ENCODE measurements at places on chromosomes 13 and 19. TPM values are rescaled to one million over a fixed set of nuclear protein-coding genes. Genes with fewer than 3 reads are reported as not detected.

DNA sequence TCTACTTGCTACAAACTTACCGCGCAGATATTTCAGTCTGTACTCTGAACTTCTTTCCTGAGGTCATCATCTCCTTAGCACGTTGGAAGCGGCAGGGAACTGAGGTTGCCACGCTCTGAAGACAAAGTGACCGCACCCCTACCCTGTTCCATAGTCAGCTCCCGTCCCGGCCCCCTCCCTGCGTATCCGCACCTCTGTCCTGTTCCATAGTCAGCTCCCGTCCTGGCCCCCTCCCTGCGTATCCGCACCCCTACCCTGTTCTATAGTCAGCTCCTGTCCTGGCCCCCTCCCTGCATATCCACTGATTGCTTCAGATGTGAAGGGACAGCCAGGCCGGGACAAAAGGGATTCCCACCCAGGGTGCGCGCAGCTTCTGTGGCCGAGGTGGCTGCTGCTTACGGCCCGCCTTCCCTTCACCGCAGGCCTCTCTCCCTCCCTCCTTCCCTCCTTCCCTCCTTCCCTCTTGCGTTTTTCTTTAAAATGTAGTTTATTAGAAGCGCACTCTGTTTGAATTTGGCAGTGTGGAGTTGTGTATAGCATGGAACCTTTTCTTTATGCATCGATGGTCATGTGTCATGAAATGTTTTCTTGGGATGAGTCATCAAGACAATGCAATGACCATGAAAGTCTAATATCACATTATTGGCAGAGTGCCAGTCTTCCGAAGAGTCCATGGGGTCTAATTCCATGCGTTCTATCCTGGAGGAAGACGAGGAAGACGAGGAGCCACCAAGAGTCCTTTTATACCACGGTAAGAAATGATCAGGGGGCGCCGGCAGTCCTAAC, 21.9 kb upstream of the NDUFS7 start:
- no peak for DNase-seq

GRCh38 chr19:42279902-42280814, 11.1 kb downstream of the CIC start:
- peak; percentile 85 for DNase-seq

- no peak for DNase-seq
Observed at GRCh38 chr13:50365408-50366391, 350.5 kb downstream of the KCNRG start.

Gene ZNF324B
- 11.4 TPM for total RNA-seq

Gene PDCD2L
- 17.6 TPM for total RNA-seq

GRCh38 chr13:100532090-100532766, 56.4 kb downstream of the GGACT start:
- no peak for DNase-seq

Gene ICAM4
- 0.57 TPM for total RNA-seq

DNA sequence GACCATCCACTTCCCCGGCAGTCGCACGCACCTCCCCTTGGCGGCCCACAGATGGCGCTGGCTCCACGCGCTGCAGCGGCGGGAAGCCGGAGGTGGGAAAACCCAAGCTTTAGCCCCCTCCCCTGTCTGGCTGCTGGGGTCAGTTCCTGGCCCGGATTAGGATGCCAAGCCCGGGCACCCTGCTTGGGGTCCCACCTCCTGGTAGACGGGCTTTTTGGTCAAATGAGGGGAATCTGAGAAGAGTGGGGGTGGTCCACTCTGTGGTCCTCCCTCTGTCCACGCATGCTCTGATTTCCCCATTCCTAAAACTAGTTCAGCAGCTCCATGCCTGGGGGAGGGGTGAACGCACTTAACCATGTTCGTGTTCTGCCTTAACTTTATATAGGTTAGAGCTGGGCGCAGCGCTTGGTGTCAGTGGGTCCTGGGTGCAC, 8.1 kb upstream of the ADGRE2 start:
- peak; percentile 11 for DNase-seq

GRCh38 chr19:9906475-9907087, 29.7 kb downstream of the OLFM2 start:
- DNase-seq: no peak

- DNase-seq: no peak
Observed at GRCh38 chr19:46372901-46373490, 26.1 kb downstream of the PPP5C start.

GRCh38 chr19:41939861-41940730, 11.8 kb upstream of the ERFL start:
- DNase-seq: no peak

DNA sequence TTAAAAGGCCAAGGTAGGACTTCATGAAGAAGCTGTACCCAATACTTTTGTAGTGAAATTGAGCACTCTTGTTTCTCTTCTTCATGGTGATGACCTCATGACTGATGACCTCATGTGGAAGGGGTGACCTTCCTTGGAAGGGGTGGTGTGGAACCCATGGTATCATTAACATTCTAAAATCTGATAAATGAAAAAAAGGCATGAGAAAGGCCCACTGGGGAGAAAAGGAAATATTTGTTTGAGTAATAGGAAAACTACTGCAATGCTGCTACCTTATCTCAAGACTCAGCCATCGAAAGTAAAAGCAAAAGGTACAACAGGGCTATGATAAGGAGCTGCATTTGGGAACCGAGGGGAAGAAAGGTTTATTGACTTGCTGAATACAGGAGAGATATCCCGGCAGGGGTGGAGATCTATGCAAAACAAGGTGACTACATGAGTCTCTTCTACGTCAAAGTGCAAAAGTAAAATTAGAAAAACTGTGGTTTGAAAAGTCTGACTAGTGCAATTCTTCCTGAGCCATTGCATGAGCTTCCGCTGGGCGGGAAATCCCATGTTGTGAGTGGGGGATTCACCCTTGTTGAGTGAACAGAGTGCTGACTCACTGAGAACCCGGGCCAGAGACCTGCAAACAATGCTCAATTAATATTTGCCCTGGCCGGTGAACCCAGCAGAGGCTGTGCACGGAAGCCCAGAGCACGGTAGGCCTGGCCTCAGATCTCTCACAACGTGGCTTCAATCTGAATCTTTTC, 138.9 kb upstream of the RFC3 start:
- no peak for DNase-seq

DNA sequence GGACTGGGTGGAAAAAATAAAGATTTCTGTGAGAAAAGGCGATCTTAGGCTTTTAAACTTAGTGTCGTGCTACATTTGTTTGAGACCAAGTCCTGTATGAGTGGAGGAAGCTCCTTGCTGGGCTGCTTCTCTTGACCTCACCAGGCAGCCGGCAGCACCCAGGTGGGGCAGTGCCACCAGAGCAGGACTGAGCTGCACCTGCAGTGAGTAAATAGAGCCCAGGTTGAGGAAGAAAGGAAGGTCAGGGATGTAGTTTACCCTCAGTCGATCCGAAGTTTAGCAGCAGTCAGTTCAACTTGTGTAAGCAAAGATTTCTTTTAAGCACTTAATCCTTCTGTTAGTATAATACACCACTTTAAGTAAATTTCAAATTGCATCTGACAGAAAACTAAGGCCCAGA, 13.6 kb downstream of the HNRNPM start:
- DNase-seq: no peak
